ENCODE measurements at places on chromosomes 6 and 20.

GRCh38 chr20:16036331-16036730 is 536.9 kb downstream of the KIF16B start:
- DNase-seq = no peak

- peak; percentile 62 for DNase-seq
Observed at GRCh38 chr20:20237093-20237959, 130.6 kb upstream of the INSM1 start.

GRCh38 chr6:46310196-46310595 is 139.4 kb upstream of the ENPP5 start:
- no peak for DNase-seq

DNA sequence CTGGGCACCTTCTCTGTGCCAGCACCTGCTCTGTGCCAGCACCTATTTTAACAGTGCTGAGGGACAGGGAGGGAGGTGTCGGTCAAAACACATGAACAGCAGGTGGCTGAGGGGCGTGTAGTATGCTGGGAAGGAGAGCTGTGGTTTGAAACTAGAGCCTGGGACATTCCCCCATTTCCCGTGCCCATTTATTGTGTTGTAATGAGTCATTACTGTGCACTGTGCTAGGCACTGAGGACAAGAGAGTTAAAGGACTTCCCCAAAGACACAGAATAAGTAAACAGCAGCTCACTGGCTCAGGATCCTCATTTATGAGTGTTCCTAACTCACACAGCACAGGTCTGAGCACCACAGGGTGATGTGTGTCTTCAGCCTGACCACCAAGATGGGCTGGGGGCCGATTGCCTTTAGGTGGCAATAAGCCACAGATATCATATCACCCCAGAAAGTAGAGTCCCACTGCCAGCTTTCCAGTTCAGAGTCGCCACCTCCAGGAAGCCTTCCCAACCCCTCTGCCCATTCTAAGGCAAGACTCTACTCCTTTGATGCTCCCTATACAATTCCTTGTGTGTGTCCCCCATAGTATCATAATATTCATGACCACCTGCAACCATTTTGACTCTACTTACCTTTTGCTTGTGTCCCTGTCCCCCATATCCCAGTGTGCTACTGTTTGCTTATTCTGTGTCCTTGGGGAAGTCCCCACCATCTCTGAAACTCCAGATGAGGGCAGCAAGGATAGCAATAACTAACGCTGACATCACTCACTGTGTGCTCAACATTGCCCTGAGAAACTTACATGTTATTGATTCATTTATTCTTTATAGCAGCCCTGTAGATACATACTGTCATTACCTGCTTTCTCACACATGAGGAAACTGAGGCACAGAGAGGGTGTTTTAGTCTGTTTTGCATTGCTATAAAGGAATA is 87.3 kb downstream of the TOX2 start:
- no peak for DNase-seq

DNA sequence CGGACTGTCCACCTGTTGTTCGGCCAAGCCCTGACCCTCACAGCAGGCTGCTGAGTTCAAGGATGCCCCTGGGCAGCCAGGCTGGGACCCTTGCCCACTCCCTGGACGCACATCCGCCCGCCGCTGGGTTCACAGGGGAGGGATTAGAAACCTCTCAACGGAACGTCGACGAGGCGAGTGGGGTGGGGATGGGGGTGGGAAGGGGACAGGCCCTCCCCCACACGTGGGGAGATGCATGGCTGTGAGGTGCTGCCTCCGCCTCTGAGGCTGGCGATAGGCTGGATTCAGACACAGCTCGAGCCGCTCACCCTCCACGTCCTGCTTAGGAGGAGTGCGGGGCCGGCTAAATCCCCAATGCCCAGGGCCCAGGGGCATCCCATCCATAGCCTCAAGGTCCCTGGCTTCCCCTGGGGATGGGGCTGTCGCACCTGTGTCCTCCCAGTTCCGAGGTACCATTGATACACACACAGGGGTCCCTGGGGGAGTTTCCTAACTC is 90.6 kb upstream of the BHLHE23 start:
- DNase-seq = no peak

- DNase-seq = peak; percentile 50
Observed at GRCh38 chr6:35569011-35569461, 56.3 kb upstream of the TULP1 start.

DNA sequence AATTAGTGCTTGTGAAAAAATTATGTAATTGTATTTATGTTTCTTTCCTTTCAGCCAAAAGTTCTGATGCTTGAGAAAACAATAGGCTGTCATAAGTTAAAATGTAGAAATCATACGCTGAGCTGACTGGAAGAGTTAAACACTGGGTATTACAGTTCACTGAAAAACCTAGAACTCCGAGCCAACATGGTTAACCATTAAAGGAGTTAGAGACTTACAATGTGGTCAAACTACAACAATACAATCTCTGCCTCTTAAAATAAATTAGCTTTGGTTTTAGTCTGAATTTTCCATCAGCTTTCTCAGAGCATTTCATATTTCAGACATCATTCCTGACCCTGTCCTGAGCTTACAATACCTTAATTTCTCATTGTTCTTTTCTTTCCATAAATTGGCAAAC is 91.0 kb downstream of the COL12A1 start:
- DNase-seq = no peak

- peak; percentile 87 for DNase-seq
Observed at GRCh38 chr20:34709831-34710567, 5.9 kb downstream of the TP53INP2 start.

- DNase-seq = no peak
Observed at GRCh38 chr6:33719326-33719987, 8.0 kb upstream of the UQCC2 start.

DNA sequence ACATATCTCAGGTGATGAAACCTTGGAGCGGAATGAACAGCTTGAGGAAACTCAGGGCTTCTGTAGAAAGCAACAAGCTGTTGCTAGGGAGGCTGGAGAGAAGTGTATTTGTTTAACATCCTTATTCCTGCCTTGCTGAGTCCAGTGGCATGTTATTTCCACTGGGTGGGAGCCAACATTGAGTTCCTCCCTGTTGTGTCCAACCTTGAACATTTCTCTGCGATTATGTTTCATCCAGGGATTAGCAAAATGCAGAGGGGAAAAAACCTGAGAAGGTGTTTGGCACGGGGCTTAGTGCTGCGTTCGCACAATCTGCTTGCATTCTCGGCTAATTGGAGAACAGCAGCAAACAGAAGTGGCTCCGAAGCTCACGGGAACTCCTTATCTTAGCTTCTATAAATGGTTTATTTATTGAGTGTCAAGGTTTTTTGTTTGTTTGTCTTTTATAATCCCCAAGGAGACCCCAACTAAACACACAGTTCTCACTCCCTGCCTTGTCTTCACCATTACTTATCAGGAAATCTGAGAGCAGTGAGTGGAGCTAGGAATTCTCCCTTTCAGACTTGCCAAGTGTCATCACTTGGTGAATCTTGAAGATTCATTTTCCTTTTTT is 412.8 kb downstream of the CDC5L start:
- DNase-seq = no peak

DNA sequence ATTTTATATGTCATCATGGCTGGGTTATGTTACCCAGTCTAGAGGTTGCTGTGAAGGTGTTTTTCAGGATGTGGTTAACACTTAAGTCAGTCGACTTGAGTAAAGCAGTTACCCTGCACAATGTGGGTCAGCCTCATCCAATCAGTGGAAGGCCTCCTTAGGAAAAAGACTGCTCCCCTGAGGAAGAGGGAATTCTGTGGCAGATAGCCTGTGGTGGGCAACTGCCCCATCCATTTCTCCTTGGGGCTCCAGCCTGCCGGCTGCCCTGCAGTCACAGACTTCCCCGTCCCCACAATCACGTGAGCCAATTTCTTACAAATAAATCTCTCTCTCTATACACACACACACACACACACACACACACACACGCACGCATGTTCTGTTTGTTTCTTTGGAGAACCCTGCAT is 34.5 kb upstream of the MPC1 start:
- no peak for DNase-seq

GRCh38 chr6:151130329-151130728 is 109.4 kb upstream of the AKAP12 start:
- DNase-seq = no peak

- no peak for DNase-seq
Observed at GRCh38 chr20:48060841-48061720, 275.8 kb upstream of the SULF2 start.

GRCh38 chr6:128803911-128804310 is 79.0 kb upstream of the LAMA2 start:
- no peak for DNase-seq

GRCh38 chr6:136521427-136521826 is 28.8 kb downstream of the MAP7 start:
- DNase-seq = peak; percentile 40

DNA sequence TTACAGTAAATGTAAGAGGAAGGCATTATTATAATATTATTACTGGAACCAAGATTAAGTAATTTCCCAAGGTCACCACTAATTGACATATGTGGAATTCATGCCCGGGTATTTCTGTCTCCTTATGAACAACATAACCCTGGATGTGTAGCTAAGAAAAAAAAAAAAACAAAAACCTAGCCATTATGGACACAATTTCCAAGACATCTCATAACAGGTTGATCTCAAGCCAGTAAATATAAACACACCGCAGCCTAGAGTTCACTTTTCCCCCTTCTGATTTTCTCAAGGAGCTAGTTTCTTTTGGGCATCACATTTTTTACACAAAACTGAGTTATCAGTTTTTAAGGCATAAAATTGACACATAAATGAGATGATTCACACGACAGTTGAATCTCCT is 306.5 kb upstream of the RSPO3 start:
- no peak for DNase-seq

DNA sequence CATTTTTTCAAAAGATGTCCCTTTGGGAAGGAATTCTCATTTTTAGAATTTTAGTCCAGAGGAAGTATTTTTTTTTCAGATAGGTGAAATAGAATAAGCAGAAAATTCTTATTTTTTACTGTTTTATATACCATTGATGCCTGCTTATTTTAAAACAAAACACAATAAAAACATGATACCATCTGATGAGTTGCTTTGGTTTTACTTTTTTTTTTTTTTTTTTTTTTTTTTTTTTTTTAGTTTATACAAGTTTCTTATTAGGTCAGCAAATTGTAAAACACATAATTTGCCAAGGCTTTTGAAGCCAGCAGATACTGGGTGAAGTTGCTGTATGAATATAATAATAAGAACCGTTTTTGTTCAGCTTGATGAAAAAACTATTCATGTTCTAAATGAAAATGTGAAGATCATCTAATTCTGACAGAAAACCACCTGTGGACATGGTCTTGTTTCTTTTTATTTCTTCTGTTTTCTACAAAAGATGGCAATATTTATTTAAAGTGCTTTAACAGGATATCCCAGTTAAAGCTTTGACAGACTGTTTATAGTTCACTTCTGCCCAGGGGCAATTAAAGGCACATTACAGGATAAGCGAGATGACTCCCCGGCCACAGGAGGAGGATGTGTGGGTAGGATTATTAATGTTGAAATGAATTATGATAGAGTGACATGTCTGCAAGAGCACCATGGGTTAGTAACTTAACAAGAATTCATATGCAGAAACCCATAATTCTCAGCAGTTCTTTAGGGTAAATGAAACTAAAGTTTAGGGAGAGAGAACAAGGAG is 31.1 kb downstream of the MYB start:
- peak; percentile 56 for DNase-seq

- DNase-seq = peak; percentile 28
Observed at GRCh38 chr20:34155836-34156235, 43.8 kb upstream of the EIF2S2 start.

GRCh38 chr6:52596371-52597028 is 19.6 kb upstream of the TRAM2 start:
- no peak for DNase-seq

- peak; percentile 47 for DNase-seq
Observed at GRCh38 chr20:1440024-1440423, 26.6 kb downstream of the NSFL1C start.

GRCh38 chr6:132865364-132865763 is 51.0 kb downstream of the RPS12 start:
- DNase-seq = no peak

DNA sequence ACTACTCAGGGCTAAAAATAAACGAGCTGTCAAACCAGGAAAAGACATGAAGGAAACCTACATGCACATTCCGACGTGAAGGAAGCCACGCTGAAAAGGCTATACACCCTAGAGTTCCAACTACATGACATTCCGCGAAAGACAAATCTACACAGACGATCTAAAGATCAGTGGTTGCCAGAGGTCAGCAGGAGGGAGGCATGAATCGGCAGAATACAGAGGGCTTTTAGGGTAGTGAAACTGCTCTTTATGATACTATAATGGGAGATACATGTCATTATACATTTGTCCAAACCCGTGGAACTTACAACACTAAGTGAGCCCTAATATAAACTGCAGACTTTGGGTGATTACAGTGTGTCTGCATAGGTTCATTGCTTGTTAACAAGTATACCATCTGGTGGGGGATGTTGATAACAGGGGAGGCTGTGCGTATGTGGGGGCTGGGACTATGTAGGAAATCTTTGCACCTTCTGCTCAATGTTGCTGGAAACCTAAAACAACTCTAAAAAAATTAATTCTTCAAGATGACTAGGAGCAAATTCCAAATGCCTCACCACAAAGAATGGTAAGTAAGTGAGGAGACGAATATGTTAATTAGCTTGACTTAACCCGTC is 132.2 kb upstream of the CDH4 start:
- no peak for DNase-seq

DNA sequence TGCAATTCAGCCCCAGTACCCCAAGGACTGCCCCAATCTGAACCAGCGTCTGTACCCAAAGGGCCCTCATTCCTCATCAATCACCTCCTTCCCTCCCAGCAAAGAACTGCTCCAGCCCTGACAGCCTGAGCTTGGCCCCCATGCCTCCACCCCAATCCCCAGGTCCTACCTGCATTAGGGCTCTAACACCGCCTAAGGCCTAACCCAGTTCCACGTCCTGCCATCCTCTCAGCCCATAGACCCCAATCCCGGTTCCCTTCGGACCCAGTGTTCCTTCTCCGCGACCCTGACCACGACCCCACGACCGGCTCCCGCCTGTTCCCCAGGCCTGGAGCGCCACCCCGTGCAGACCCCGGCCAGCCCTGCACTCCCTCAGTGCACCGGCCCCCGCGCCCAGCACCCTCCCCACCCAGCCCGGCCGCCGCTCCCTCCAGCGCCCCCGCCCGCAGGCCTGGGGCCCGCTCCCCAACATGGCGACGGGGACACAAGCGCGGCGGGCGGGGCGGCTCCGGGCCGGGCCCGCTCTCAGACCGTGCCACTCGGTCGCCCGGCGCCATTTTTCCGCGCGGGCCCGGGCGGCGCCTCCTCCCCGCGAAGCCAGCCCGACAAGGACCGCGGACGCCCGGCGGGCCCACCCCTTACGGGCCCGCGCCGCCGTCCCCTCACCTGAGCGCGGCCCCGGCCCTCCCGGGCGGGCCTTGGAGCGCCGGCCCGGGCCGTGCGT is 483 bp downstream of the NCOA6 start:
- DNase-seq = no peak

- no peak for DNase-seq
Observed at GRCh38 chr6:52937908-52938307, 28.4 kb upstream of the GSTA3 start.

DNA sequence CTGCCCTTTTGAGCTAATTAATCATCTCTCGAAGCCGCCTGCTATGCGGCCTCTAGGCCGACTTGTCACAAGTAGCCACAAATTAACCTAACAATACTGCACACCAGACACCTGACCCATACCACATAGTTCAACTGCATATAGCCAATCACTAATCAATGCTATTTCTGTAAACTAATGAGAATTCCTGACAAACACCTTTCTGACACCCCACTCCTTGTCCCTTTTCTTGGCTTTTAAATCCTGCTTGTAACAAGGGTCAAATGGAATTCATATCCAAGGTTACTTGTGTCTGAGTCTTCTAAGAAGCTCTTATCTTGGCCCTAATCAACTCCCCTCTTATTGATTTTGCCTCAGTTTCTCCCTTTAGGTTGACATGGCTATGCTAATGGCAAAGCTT is 366.1 kb downstream of the NRN1 start:
- DNase-seq = no peak
